ENCODE measurements at places on chromosomes 12 and 14.

- DNase-seq, result peak; percentile 36
Observed at GRCh38 chr12:24905431-24905830, 43.5 kb downstream of the BCAT1 start.

GRCh38 chr14:68791902-68792677 lies 777 bp downstream of the ZFP36L1 start:
- DNase-seq, result no peak

DNA sequence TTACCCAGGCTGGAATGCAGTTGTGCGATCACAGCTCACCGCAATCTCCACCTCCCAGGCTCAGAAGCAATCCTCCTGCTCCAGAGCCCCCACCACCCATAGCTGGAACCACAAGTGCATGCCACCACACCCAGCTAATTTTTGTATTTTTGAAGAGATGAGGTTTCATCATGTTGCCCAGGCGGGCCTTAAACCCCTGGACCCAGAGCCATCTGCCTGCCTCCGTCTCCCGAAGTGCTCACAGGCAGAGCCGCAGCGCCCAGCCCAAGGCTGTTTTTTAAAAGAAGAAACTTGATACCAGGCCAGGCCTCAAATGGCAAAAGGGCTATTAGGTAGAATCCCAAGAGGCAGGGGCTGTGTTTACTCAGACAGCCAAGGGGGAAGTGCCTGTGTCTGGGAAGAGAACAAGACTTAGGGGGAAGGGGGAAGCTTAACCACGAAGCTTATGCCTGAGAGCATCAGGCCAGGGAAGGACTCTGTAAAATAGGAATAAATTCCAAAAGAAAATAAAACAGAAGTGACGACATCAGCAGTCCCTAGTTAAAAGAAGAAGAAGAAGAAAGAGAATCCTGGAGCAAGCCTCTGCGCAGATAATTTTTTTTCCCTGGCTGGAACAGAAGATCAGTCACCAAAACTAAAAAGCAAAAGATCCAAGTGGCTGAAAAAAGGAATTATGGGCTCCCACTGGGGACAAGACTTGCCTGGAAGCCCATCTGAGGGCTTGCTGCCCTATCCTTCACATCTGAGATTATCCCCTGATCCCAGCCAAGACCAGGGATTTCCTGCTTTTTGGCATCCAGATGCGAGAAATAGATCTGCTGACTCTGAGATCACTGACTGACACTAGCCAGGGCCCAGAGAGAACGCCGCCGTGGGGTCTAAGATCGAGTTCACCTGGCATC lies 170.5 kb downstream of the NDUFA12 start:
- DNase-seq, result peak; percentile 26

DNA sequence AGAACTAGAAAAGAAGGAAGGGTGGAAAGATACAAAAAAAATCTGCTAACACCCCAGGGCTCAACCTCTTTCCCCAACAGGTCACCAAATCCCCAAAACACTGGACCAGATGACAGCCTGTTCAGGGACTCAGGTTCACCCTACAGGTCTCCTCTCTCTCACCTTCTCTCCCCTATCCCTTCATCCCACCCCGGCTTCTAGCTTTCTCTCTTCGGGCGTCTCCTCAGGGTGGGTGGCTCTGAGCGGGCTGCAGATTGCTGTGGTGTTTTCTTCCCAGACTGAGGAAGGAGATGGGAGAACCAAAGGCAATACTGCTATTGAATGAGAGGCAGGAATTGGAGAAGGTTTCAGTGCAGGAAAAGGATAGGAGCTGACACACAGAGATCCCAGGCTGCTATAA lies 39.3 kb downstream of the ANO2 start:
- no peak for DNase-seq

DNA sequence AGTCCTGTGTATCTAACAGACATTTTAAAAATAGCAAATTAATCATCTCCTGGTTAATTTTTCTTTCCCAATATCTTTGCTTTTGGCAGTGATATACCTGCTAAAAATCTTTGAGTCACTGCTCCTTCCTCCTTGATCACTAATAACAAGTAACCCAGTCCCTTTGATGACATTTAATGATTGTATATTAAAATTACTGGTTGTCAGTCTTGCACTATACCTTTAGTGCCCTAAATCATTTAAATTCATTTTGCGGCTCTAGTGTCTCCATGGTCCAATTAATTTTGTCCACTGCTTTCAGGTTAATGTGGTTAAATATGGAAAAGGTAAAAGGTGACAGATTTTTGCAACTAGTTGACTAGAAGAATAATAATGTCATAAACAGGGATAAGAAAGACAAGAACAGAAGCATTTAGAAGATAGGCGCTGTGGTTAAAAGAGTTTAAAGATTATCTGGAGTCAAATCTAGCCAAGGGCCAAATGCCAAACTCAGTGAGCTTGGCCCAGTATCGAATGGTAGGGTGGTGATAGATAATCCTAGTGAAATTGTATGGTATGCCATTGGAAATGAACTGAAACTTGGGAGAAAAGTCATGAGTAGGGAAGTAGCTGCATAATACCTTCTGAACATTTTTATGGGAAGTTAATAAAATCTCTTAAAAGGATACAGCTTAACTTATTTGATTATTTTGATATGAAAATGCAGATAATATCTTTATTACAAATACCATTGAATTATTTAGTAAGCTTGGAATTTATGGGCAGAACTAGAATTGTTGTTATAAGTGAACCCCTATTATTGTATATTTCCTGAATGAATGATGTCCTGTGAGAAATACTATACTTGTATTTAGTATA lies 115.0 kb downstream of the PCNX1 start:
- DNase-seq, result no peak

GRCh38 chr12:49089821-49090773 lies 4.5 kb downstream of the DHH start:
- DNase-seq, result peak; percentile 32

- DNase-seq, result no peak
Observed at GRCh38 chr14:87122166-87122565, 870.8 kb downstream of the GALC start.

DNA sequence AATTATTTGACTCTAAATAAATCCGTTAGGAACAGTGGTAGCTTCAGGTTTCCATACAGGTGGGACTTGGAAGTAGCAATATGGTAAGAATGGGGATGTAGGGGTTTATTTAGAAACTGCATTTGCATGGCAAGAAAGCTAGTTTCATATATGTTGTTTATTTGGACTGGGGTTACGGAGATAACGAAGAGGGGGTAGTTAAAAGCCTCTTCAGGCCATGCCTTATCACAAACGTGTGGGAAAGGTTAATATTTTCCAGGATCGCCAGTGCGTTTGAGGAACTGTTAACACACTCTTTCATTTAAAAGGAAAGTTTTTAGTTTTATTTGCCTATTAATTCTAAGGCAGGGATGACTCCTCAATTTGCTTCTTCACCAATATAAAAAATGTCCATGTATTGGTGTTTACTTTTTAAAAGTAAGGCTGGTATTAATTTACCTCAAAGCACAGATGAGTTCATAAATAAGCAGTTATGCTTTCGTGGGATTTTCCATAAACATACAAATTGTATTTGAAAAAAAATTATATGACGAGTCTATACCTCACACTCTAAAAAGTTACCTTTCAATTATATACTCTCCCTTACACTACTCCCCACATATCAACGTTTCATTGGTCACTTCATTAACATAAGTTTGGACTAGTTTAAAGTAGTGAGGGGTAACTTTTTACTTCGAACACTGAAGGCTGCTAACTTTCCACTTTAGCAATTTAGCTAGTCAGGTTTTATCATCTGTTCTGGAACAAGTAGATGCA lies 814 bp downstream of the RAB2B start:
- no peak for DNase-seq

DNA sequence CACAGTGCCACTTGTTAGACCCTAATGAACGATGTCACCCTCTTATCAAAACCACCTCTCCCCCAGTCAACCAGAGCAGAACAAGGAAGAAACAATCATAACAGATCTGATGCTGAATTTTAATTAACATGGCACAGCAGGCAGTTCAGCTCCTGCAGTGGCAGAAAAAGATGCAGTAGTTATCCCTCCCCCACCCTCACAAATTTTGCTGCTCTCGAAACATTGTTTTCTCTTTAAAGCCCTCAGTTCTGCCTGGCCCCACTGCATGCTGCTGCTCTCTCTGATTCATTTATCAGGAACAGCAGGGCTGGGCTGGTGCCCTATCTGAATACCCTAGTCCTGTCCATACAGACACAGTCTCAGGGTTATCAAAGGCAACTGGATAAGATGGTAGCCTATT lies 12.2 kb downstream of the CCDC175 start:
- no peak for DNase-seq

- peak; percentile 75 for DNase-seq
Observed at GRCh38 chr12:77796775-77797174, 33.9 kb upstream of the NAV3 start.

DNA sequence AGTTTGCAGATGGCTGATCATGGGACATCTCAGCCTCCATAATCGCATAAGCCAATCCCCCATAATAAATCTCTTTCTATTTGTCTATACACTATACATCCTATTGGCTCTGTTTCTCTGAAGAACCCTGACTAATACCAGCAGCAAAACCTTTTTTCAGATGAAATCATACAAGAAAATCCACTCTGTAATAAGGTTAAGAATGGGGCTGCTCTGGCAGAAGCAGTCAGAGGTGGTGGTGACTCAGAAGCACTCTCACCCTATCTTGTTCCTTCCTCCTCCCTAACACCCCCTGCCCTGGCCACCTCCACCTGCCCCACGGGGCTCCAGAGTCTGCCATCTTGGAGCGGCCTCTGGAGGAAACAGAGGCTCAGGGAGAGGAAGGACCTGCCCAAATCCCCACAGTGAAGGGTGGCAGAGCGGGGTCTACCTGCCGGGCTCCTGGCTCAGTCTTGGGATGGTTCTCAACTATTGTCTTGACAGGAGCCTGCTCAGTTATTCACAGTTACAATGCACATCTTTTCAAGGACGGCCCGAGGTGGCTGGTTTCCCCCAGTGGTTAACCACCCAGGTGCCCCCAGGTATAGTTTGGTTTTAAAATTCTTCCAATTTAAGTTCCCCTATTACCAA lies 109.3 kb upstream of the EVL start:
- DNase-seq, result no peak

DNA sequence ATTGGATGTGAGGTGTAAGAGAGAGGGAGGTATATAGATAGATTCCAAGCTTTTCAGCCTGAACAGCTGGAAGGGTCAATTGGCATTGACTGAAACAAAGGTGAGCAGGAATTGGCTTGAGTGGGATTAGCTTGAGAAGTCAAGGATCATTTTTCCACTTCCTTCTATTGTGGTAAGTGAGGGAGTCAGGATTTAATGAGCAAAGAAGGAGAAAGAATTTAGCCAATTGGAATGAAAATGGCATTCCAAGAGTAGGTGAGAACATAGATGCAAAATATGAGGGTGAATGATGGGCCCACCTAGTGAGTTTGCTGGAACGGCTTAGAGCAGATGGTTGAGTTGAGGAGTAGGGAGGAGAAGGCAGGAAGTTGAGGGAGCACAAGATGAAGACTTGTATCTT lies 56.5 kb upstream of the ETV6 start:
- no peak for DNase-seq

DNA sequence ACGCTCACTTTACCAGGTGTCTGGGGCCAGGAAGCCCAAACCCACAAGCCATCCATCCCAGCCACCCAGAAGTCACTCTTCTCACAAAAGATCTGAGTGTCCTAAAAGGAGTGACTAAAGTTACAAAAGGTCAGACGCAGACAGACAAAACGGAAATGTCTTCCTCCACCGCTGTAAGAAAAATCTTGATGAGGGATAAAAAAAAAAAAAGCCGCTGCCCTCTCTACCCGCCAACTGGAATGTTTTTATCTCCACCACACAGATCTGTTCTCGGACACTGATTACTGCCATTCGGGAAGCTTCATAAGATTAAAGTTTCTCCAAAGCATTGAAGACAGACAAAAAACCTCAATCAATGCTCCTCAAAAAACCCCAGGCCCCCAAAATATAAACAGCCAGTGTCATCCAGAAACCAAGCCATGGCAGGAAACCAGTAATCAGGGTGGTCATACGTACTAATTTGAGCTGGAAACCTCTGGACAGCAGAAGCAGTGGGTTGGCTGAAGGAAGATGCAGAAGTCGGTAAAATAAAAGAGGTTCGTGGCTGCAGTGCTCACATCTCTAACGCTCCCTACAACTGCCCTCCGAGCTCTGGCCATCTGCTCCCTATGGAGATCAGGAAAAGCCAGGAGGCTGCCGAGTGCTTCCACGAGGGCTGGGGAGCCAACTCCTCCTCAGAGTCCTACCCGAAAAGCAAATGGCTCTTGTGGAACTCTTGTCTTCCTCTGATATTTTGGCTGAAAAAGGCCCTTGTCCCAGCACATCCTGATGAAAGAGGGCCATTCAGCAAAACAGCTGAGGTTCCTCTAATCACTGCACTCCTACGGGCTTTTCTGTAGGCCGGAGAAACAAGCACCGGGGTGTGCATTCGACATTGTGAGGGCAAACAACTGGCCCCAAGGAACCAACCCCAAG lies 30.3 kb downstream of the SSH1 start:
- DNase-seq, result no peak

DNA sequence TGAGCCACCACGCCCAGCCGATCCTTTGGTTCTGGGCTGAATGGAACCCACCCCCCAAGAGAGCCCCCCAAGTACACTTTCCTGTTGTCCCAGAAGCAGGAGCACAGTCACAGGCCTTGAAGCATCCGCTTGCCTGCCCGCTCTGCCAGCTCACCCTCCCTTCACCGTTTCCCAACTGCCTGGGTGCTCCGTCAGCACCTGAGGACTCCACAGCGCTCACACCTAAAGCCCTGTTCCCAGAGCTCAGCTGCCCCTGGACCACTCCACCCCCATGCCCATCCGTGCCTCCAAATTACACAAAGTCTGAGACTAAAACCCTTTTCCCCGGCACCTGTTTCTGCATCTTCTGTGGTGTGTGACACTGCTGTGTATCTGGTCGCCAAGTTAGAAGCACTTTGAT lies 44.3 kb upstream of the TRAF3 start:
- DNase-seq, result no peak

GRCh38 chr12:113825705-113826104 lies 140.4 kb downstream of the RBM19 start:
- no peak for DNase-seq

DNA sequence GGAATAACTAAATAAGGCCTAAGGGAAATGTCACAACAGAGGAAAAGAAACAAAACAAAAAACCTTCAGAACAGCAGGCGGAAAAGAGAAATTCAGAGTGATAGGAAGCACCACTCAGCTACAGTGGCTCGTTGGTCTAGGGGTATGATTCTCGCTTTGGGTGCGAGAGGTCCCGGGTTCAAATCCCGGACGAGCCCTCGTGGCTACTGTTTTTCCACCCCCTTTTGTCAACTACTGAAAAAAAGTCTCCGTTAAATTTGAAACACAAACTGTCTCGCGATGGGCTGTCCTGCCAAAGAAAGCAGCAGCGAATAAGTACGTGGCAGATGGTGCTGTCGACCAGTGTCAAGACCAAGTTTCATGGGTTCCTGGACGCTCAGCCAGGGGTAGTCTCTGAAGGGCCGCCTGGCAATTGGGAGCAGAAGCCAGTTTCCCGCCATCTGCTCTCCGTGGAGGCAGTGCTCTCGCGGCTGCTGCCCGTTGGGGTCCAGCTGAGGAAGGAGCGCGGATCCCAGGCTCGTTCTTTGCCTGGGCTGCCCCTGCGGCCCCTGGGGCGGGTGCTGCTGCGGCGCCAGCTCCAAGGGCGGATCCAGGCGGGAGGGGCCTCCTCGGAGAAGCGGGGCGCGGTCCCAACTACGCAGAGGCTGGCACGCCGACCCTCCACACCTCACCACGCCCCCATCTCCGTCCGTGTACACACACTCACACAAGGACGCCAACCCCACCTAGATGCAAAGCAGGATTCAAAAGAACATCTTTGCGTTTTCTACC lies at the start of gene RNASE4:
Gene RNASE4, plus strand, starts transcription at position 670 of the 771 bp plus-strand sequence. CDS start 14,812 bp downstream, outside the sequence.
- peak; percentile 87 for DNase-seq
